ENCODE measurements at places on chromosomes 16 and 17.

GRCh38 chr17:82077617-82078358, 12.2 kb upstream of the DUS1L start:
- no peak for DNase-seq

DNA sequence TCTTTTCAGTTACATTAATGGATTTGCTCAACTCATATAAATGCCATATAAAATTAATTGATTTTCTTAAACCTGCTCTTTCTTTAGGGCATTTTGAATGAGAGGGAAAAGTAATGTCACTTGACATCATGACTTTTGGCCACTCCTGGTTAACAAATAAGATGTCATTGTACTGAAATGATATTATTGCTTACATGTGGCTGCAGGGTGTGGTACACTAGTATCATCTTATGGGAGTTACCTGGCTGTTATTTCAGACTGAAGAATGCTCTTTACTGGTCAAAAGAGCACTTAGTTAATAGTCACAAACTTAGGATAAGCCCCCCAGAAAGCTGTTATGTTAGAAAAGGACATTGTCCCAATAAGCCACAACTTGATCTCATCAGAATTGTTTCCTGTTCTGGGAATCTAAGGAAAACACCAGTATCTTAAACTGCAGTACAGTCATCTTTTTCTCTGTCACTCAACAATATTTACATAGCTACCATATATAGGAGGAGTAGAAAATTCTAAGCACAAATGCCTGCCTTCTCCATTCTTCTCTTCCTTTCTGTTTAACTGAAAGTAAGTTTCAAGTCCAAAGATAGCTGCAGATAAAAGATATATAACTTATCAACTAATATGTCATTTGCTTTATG, 53.9 kb upstream of the MRC2 start:
- DNase-seq, result no peak

- no peak for DNase-seq
These were observed 83.7 kb downstream of the N4BP1 start for GRCh38 chr16:48526058-48526957.

DNA sequence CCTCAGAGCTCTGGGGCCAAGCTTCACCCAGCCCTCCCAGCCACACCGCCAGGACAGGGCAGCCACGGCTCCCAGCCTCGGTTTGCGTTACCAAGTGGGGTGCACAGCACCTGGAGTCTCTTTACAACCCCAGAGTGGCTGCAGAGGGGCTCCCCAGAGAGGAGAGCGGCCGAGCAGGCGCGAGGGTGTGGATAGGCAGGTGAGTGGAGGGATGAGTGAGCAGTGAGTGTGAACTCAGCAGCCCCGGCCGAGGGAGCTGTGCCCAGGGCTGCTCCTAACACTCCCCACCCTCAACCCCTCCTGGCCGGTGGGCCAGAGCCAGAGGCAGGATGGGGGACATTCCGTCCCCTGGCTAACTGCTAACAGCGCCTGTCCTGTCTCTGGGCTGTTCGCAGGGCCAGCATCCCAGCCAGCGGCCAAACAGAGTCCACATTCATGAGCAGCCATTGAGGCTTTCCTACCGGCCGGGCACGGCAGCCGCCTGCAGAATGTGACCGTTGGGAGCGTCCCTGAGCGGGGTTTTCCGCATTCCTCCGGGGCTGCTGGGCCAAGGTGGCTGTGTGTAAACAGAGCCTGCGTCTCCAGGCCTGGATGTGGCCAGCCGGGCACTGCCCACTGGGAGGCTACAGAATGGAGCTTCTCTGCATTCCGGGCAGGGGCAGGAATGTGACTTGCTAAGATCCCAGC, 5.3 kb downstream of the ZNF469 start:
- DNase-seq, result no peak

- peak; percentile 85 for DNase-seq
These were observed 5.7 kb upstream of the SPNS2 start for GRCh38 chr17:4492721-4493561.

GRCh38 chr17:31744511-31744951, 114.5 kb downstream of the COPRS start:
- no peak for DNase-seq

DNA sequence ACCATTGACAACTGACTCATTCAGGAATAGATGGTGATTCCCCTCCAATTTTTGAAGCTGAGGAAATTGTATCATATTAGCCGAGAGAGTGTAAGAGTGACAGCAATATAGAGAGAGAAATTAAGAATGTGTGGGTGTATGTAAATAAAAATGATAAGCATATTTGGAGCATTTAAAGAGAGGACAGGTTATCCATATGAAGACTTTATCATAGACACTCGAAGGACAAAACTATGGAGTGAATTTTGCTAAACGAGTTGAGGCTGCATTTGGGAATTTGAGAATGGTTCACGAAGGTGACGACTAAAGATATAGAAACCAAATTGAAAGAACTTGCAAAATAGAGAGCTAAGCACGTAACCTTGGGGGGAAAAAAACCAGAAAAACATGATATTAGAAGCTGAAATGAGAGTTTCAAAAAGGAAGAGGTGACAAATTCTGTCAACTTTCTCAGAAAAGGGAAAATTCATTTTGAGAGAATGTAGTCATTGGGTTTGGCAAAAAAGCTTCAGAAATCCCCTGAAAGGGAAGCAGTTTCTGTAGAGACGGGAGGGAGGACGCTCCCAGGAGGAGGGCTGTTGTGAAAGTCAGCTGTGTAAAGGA, 129.7 kb downstream of the KCNJ2 start:
- no peak for DNase-seq

- no peak for DNase-seq
These were observed 3.5 kb downstream of the GNG13 start for GRCh38 chr16:797120-797420.

- no peak for DNase-seq
These were observed 855 bp upstream of the MEOX1 start for GRCh38 chr17:43662413-43663141.

- DNase-seq, result no peak
These were observed 3.8 kb upstream of the USP36 start for GRCh38 chr17:78844301-78845005.

GRCh38 chr17:5122586-5123342, 6.9 kb downstream of the USP6 start:
- DNase-seq, result peak; percentile 33

DNA sequence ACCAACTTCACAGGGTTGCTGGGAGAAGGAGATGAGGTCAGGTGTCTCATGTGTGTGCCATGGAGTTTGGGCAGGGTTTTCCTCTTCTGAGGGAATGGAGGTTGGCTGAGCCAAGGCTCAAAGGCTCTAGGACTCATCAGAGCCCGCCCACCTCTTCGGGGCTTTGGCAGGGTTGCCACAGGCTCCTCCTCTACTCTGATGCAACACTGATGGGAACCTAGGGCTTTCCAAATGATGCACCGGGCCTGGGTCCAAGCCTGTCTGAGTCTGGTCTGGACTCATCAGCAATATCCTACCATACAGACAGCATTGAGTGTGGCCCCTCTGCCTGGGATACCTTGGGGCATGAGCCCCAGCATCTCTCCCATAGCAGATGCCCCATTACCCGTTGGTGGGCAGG, 59.5 kb upstream of the LHX1 start:
- DNase-seq, result no peak

DNA sequence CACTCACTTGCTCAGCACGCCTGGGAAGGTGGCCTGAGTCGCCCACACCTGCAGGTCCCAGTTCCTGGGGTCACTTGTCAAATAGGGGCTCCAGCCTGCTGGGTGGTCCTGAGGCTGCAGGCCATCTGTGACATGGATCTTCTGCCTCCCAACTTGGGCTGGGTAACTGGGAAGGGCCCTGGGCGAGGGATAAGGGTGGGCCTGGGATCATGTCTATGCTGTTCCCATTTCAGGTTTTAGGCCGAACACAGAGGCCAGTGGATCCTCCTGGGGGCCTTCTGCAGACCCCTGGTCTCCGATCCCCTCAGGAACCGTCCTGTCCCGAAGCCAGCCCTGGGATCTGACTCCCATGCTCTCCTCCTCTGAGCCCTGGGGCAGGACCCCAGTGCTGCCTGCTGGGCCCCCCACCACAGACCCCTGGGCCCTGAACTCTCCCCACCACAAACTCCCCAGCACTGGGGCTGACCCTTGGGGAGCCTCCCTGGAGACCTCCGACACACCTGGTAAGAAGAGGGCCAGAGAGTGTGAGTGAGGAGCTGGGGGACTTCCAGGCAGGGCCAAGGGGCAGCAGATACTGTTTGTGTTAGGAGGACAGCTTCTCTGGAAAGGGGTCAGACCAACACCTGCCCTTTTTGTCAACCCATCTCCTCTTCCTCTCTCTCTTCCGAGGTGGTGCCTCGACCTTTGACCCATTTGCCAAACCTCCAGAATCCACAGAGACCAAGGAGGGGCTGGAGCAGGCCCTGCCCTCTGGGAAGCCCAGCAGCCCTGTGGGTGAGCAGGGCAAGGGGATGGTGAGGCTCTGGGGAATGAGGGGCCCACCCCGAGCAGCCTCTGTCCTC, 6.2 kb upstream of the SPATA20 start:
- no peak for DNase-seq

DNA sequence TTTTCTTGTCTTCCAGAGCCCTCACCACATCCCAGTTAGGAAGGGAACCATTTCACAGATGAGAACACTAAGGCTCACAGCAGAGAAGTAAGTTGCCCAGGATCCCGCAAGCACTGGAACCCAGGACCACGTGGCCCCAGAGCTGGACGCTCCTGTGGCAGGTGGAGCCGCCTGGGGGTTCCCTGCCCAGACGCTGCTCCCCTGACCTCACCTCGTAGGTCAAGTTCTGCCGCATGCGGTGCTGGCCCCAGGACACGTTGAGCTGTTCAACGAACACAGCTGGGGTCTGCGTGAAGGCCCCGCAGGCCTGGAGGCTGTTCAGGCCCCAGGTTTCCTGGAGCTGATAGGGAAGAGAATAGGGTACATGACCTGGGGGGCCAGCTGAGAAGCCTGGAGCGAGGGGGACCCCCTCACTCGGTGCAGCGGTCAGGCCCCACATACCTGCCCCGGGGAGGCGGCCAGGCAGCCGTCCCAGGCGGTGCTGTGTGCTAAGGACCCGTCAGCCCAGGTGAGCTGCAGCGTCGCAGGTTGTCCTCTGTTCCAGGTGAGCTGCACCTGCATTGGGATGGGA, 54.1 kb downstream of the RMI2 start:
- no peak for DNase-seq

DNA sequence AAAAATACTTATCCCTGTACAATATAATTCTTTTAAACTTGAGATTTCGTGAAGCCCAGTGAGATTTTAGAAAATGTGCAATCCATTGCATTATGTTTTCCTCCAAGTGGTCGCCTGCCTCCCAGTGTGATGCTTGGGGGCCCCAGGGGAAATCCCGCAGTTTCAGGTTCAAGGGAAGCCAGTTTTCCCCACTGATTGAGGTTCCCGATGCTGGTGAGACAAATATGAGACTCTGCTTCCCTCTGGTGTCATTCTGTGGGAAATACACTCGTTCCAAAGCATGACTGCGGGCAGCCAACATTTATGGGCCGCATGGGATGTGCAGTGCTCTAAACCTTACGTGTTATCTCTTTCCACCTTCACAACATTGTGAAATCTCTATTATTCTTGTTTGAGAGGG, 200.8 kb downstream of the PRKCB start:
- DNase-seq, result peak; percentile 65

DNA sequence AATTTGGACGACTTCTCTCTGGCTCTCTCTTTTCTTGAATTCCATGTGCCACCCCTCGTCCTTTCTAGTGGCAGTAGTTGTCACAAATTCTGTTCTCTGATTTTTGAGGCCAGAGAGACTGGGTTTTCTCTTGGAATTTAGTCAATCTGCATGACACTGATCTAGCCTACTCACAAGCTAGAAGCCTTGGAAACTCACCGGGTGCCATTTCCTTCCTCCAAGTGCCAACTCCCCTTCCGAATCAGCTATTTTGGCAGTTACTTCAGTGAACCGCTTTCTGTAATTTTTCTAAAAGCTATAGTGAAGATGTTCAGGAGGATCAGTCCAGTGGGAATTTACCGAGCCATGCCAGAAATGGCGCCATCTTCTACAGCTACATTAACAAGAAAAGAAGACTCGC, 228.9 kb downstream of the PMP22 start:
- no peak for DNase-seq

DNA sequence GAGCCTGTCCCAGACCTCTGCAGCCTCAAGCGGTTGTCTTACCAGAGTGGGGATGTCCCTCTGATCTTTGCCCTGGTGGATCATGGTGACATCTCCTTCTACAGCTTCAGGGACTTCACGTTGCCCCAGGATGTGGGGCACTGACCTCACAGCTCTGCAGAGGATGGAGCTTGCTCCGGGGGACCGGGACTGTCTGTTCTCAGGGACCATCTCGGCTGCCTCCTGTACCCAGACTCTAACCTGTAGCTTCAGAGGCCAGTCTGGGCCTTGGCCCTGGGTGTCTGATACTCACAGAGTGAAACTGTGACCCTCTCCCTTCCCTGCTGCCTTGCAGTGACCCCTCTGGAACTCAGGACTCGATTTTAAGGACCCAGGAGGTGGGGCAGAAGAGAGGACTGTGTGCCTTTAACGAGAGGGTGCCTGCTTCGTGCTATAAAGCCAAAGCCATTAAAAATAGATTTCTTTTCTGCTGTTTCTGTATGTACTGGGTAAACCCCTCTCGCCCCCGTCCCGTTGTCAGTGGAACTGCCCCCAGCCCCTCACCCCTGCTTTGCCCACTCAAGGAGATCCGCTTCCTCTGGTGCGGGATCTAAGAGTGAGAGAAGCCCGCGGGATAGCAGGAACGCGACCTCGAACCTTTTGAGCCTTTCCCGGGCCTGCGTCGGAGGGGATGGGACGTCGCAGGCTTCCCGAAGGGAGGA, 1.1 kb upstream of the LLGL2 start:
- no peak for DNase-seq

- no peak for DNase-seq
These were observed 18.9 kb upstream of the HYDIN start for GRCh38 chr16:71249399-71249798.

GRCh38 chr16:54484700-54485099, 198.1 kb upstream of the IRX3 start:
- no peak for DNase-seq

DNA sequence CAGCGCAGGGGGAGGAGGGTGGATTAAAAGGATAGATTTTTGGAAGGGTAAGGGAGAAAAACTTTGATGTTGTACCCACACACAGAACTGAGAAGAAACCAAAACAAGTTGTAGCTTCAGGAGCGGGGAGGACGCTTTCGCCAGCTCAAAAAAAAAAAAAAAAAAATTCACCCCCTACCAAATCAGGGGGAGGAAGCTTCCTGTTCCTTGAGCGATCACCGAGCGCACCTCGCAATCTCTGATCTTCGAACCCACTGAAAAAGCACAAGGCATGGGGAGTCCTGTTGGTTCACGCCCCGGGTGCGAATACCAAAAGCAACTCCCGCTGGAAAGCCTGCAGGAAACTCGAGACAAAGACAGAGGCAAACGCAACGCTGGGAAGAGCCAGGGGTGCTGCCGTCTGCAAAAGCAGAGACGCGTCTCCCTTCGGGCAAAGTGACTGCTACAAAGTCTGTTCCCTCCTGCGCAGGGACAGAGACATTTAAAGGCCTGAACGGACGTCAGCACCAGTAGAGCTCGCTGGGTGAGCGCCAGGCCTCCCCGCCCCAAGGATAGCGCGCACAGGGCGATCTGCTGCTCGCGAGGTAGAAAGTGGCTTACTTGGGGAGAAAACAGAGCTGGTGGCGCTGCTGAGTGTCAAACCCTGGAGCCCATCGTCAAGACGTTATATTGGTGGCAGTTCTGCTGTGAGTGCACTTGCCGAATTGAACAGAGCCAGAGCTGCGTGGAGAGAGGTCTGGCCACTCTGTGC, 190.4 kb downstream of the USP22 start:
- peak; percentile 48 for DNase-seq

- DNase-seq, result no peak
These were observed 66.0 kb upstream of the HAS3 start for GRCh38 chr16:69039333-69039941.
